ENCODE measurements at places on chromosomes 3 and 15.
A peak's percentile ranks its signal among the peaks of the same experiment; 100 is the strongest.

DNA sequence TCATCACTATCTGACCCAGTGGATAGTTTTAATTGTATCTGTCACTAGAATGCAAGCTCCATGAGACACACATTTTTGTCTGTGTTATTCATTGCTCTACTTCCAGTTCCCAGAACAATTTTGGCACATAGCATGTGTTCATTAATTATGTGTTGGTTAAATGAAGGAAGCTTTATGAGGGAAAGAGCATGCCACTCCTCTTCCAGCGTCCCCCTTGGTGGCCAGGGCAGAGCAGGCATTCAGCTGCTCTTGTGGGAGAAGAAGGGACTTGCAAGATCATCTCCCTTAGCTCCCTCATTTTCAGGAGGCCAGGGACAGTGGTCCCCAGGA lies 489 bp upstream of the GALNT15 start:
- DNase-seq: peak; percentile 90

DNA sequence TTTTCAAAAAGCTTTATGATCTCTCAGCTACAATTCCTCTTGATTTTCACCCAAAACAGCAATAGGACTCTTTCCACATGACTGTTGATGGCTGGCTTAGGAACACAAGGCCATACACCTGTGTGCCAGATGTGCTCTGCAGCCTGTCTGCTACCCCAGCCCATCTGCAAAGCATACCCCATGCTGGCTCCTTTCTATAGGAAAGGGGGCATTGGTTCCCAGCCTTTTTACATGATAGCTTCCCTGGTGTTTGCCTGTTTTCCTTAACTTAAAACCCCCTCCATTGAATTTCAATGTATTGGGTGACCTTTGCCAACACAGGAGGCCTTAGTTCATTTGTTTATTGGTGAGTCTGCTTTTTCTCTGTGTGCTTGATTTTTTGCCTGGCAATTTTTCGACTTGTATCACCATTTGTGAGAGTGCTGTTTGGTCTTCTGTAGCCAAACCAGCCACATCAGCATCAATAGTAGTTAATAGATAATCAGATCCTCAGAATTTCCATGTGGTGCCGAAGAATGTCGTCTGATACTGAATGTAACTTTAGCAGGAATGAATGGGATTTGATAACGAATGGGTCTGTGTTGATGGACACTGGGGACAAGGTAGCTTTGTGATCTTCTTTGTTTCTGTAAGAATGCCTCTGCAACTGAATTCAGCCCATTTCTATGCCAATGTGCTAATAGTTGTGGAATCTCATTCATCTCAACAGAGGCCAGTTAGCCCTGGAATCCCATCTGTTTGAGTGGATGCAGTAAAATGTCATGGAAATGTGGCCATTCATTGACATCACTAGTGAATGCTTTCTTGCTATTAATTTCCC lies 272.2 kb upstream of the RARB start:
- DNase-seq: peak; percentile 51

DNA sequence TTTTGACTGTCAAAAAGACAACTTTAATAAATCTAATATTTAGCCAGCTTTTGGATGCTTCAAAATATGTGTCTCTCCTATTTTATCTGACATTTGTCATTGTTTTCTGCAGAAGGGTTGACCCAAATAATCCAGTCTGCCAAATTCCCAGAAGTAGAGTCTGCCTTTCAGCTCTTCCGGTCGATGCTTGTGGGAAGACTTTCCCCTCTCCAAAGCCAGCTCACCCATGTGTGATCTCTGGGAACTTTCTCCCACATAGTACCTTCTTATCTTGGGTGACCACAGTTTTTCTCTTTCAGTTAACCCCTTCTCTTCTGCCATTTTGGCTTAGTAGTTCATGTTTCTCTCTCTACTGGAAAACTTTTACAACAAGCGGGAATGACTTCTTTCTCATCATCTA lies 94.1 kb downstream of the ASB7 start:
- DNase-seq: no peak

GRCh38 chr15:99744142-99744541 lies 10.9 kb upstream of the LYSMD4 start:
- no peak for DNase-seq

DNA sequence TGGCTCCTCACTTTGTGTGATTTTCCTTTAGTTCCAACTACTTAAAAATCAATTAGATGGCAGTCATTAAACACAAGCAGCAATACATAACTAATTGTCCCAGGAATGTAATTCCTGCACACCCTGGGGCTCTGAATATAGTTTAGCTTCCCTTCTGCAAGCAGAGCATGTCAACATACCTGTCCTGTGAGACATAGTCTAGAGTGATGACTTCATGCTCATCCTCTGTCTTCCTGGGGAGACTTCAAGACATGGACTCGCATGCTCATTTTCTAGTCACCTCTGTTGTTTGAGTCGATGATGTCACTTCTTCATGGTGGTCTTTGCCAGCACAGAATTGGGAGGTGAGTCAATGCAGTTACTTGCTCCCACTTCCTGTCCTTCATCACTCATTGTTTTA lies 15.7 kb downstream of the C3orf52 start:
- peak; percentile 91 for DNase-seq

DNA sequence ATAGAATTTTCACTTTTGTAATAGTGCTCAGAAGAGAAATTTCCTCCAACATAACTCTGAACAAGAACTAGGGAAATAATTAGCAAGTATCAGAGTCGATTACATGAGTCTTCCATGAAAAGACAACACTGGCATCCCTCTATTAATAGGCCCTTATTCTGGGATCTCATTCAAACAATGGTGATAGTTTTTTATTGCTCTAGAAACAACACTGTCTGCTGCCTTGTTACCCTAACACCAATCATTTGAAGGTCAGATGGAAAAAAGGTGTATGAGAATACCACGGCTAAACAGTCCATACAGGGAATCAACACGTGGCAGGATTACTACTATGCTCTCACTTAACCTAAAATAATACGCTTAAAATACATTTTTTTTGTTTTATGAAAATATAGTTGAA lies 35.9 kb downstream of the GNB4 start:
- DNase-seq: no peak

DNA sequence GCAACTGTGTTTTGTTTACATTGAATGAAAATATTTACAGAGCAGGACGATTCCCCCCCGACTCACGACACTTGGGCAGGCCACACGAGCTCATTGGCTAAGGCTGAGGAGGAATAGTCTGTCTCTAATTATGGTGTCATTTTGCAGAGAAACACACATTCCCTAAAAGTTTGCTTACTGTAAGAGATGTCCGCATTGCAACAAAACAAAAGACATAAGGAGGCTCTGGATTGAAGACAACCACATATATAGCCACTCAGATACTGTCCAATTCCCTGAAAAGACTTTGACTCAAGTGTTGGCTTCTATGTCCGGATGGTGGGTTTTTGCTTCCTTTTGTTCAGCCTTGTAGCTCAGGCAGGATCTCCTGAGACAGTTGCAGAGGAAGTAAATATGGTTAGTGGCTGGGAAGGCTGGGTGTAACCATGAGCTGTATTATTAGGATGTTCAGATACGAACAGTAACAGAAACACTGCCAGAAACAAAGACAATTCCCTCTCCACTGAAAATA lies 170.4 kb downstream of the KLHL25 start:
- DNase-seq: peak; percentile 34

GRCh38 chr3:71180524-71180923 lies 403.0 kb downstream of the FOXP1 start:
- DNase-seq: no peak

- DNase-seq: no peak
Observed at GRCh38 chr3:62566022-62566557, 192.7 kb upstream of the FEZF2 start.

- DNase-seq: peak; percentile 59
Observed at GRCh38 chr3:150956376-150956775, 16.2 kb downstream of the CLRN1 start.

DNA sequence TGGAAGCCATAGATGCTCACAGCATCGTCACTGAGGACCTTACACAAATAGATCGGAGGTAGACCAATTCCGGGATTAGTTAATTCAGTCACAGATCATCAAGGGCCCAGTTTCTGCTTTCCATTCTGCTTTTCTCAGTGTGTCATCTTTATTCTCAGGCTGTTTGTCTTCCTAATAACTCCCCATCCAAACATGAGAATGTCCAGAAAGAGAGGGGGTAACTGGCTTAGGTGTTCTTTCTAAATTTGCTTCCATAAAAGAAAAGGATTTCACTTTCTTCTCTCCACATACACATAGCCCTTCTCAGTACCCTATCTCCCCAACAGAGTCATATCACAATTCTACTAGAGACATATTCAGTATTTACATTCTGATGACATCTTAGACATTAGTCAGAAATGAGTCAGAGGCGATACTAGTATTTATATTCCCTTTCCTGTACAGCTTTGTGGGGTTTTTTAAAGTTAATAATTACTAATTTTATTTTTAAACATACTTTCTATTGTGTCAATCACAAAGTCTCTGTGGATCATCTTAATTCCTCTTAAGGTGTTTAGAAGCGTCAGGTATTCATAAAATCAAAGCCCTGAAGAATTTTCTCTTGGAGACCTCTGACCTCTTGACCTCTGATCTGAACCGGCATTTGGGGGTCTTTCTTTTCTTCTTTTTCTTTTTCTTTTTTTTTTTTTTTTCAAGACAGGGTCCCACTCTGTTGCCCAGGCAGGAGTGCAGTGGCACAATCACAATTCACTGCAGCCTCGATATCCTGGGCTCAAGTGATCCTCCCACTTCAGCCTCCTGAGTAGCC lies 24.3 kb upstream of the IL12A start:
- DNase-seq: peak; percentile 83

DNA sequence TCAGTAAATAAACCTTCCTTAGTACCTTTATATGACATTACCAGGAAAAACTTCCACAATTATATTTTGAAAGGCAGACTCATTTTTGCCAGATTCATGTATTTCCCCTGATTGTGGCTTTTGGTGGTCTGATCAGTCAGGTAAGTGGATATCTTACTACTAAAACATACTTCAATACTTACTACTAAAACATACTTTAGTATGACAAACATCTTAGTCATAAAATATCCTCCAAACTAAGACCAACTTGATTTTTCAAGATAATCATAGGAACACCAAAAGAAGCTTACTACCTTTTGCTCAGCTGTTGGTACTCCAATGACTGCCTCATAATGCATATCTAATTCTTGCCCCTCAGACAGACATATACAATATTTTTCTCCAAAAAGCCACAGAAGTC lies 9.3 kb downstream of the TJP1 start:
- no peak for DNase-seq

DNA sequence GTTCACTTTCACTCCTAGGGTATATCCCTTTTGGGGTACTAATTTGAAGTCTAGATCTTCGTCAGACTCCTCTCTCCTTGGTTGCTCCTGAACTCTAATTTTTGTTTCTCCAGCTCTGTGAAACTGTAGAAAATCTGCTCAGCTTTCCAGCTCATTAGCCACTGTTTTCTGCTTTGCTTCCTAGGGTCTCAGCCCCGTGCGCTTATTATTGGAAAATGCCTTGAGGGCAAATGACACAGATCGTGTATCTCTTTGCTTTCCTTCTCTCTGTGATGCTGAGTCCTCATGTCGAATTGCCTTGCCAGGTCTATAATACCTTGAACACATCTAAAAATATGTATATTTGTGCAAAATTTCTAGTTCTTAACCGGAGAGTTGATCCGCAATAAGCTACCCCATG lies 731.1 kb downstream of the EDEM1 start:
- no peak for DNase-seq

GRCh38 chr3:130117933-130118332 lies 36.3 kb downstream of the ALG1L2 start:
- peak; percentile 38 for DNase-seq

DNA sequence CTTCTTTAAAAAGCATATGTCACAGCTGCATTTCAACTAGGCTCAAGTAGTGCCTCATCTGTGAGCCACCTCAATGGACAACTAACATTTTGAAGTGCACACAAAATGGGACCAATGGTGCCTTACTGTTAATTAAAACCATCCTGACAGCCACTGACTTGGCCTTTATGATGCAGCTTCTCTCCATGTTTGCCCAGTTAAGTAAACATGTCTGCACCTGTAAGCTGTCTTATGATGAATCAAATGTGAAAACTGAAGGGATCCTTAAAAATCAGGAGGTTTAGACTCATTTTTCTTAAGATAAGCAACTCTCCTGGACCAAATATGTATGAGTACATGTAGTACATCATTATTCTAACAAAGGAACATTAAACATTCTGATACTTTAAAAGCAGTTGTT lies 861.6 kb downstream of the ROBO1 start:
- DNase-seq: no peak

GRCh38 chr3:120153294-120153693 lies 59.0 kb upstream of the GSK3B start:
- peak; percentile 89 for DNase-seq

DNA sequence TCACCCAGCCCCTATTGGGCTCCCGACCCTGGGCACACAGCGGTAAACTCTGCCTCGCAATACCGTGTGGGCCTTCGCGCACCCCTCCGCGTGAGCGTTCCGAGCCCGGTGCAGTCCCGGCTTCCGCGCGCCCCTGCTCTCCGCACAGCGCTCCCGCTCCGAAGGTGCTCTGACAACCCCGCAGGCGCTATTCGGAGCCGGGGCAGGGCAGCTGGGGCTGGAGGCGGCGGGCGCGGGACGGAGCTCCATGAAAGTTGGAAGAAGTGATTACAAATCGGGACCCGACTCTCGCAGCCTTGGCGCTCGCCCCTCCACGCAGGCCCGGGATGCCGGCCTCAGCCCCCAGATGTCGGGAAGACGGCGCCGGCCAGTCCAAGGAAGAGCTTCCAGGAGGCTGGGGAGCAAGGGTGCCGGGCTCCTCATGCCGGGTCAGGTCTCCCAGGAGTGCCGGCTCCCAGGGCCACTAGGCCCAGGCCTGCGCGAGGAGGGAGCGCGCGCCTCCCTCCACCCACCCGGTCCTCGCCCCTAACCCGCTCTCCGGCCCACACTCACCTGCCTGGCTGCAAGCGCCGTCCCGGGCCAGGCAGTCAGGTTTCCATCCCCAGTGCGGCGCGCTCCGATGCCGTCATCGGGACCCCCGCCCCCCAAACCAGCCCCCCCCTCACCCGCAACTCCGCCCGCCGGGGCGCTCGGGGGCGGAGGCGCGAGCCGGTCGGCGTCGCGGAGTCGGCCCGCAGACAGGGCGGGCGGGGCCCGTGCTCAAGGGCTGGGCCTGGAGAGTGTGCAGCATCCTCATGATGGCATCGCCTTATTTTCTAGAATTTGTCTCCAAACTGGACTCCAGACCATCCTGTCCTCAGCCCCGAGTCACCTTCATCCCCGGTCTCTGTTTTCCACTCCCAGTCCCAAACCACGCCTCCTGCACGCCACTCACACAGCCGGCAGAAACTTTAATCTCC lies at the start of gene KIF7:
TSS of gene KIF7 (minus strand) at position 621 of the 959 bp plus-strand sequence. CDS start 2,537 bp downstream, outside the sequence.
- DNase-seq: peak; percentile 69

GRCh38 chr15:78201281-78202190 lies 32.8 kb downstream of the ACSBG1 start:
- no peak for DNase-seq

GRCh38 chr3:14565868-14566588 lies 25.9 kb upstream of the GRIP2 start:
- DNase-seq: peak; percentile 76

- no peak for DNase-seq
Observed at GRCh38 chr3:72105306-72105705, 320.4 kb upstream of the PROK2 start.

- DNase-seq: no peak
Observed at GRCh38 chr3:195064300-195064931, 206.5 kb downstream of the XXYLT1 start.

- no peak for DNase-seq
Observed at GRCh38 chr15:35506272-35506870, 39.6 kb downstream of the DPH6 start.
